Epithelial cell of proximal tubule (primary cell): ENCODE measurements at places on chromosomes 7 and 10.

GRCh38 chr7:16708511-16708910, 45.0 kb upstream of the TSPAN13 start:
- no peak for DNase-seq

GRCh38 chr10:99365736-99366135, 36.6 kb downstream of the CNNM1 start:
- DNase-seq: no peak

DNA sequence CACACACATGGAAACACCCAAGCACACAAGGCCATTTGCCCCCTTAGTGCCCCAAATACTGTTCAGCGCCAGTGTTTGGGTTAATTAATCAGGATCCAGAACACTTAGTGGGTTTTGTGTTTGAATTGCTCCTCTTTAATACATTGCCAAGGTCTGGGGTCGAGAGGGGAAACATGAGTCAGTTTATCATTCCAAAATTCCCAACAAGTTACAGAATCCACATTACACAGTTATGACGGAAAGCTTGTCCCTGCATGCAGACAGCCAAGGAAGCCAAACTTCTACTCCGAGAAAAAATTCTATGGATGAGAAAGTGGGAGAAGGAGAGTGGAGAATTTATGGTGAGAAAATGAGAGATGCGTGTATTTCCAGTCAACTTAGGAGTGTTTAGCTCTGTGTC, 189.0 kb downstream of the NPSR1 start:
- DNase-seq: no peak

DNA sequence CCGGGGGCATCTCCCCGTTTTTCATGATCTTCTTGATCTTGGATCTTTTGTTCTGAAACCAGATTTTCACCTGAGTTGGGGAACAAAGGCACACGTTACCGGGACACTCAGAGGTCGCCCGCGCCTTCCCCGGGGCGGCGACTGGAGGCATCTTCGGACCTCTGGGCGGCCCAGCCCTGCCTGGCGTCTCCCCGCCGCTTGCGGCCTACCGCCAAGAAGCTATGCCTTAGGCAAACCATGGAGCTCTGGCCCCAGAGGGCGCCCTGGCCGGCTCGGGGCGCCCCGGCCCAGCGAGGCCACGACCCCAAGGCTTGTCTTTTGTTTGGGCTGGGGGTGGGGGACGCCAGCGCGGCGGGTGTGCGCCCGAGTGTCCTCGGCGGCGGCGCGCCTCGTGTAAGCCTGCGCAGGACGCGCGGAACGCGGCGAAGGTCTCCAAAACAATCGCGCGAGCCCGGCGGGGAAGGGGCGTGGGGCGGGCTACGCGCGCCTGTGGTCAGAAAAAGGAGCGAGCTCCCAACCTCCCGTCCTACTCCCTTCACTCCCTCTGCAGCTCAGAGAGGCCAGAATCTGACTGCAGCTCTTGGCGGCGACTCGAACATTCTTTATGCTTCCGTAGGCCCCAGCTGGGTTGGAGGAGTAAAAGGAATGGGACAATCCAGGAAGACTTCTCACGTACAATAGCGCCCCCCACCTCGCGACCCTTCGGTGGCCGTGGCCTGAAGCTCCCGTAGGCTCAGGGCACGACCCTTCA, 3.5 kb downstream of the DLX5 start:
- DNase-seq: no peak

GRCh38 chr10:97393034-97393573, 8.0 kb downstream of the RRP12 start:
- no peak for DNase-seq

GRCh38 chr7:98079891-98080648, 26.6 kb upstream of the LMTK2 start:
- DNase-seq: no peak

- no peak for DNase-seq
Measured at GRCh38 chr10:14356921-14357320, 26.2 kb upstream of the FRMD4A start.

GRCh38 chr10:83332690-83333089, 806.6 kb upstream of the GHITM start:
- no peak for DNase-seq

DNA sequence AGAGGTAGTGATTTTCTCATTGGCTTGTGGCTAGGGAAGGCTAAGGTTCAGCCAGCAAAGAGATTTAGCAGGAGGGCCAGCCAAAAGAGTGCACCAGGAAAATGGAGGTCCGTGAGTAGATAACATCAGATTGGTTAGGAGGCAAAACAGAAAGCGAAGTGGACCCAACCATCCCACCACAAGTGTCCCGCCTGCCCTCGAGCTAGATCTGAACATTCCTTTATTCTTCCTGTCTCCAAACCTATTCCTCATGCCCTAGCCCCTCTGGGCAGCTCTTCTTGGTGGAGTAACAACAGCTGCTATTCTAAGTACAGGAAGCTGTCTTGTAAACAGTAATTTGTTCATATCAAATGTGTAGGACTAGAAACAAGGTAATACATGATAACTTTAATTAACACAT, 85.7 kb upstream of the BET1 start:
- no peak for DNase-seq

DNA sequence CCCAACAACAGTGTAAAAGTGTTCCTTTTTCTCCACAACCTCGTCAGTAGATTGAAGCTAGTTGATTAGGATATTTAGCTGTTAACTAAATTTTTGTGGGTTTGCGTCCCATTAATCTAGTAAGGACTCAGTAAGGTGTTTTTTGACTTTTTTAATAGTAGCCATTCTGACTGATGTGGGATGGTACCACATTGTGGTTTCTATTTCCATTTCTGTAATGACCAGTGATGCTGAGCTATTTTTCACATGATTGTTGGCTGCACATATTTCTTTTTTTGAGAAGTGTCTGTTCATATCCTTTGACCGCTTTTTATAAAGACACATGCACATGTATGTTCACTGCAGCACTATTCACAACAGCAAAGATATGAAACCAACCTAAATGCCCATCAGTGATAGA, 5.6 kb upstream of the LRRN3 start:
- no peak for DNase-seq
